Activated T-helper 17 cell treated with anti-CD3 and anti-CD28 coated beads, Interleukin-2, amount 50 U/mL, for 72 hours (primary cell): ENCODE measurements at places on chromosomes 12 and 14. TPM values are rescaled to one million over a fixed set of nuclear protein-coding genes. Genes with fewer than 3 reads are reported as not detected.

Gene PAPLN
- total RNA-seq, result 0.19 TPM

Gene ALKBH2
- total RNA-seq, result 16.2 TPM

Gene INSM2
- not detected for total RNA-seq

Gene TRAF3
- total RNA-seq, result 61.7 TPM

Gene TMEM132D
- total RNA-seq, result not detected

DNA sequence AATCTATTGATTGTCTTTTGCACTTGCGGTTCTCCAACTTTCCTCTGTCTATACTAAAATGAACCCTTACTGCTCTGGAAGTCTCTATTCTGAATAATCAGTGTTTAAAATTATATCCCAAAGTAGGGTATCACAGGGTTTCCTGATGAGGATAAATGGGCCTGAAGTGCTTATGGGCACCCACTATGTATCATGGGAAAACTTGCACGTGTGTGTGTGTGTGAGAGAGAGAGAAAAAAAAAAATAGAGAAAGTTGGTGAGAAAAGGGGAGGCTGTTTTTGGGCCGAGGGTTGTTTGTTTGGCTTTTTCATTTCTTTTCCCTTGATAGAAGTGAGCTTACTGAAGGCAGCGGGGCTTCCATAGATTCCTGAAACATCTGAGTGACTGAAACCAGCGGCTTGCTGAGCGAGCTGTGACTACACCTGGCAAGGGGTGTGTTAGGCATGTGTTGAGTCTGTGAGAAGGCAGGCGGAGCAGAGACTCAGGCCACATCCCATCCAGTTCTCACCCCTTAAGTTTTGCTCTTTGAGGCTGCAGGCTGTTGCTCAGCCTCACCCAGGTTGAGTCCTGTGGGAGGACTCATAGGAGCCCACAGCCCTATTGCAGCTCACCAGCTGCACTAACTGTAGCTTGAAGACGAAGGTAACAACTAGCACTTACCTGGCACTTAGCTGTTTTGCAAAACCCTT lies 17.2 kb downstream of the PPFIBP1 start:
- ATAC-seq, result no peak

DNA sequence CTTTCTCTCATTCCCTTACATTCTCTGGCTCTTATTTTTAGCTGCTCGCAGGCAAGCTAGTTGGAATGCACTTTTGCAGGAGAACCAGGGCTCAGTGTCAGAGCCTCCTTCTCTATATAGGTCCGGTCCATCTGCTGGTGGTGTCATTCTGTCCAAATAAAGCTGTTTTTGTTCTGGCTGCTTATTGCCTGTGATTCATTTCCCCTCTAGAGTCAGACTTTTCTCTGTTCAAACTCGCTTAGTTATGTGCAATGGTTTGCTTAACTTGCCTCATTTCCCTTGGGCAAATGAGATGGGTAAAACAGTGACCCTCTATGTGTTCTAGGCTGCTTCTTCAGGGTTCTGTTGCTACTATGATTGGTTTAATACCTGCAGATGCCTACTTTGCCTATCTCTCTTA lies 2.9 kb downstream of the SMARCD1 start:
- ATAC-seq, result no peak

GRCh38 chr12:49609875-49610154 lies 4.4 kb upstream of the FAM186B start:
- ATAC-seq, result no peak

- no peak for ATAC-seq
Observed at GRCh38 chr12:88519802-88520435, 60.4 kb downstream of the KITLG start.

GRCh38 chr14:50647753-50648152 lies 20.4 kb downstream of the SAV1 start:
- ATAC-seq, result no peak

- no peak for ATAC-seq
Observed at GRCh38 chr12:33605757-33606156, 166.1 kb upstream of the SYT10 start.

DNA sequence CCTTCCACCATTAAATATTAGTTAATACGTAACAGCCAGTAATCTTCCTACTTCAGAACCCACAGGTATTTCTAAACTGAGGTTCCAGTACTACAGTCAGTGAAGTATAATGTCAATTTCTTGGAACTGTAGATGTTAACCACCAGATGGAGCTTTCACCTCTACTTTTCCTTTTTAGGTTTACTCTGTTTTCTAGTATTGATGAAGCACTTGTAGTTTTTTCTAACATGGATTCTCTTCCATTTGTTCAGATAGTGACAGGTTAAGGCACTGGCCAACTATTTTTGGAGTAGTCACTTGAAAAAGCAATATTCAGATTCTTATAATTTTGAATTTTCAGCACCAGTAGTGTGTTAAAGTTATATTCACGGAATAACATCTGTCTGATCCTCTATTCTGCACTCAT lies 4.6 kb upstream of the SEC23A start:
- peak; percentile 28 for ATAC-seq

GRCh38 chr12:7373226-7373625 lies 69.4 kb downstream of the ACSM4 start:
- ATAC-seq, result no peak
